ENCODE measurements at places on chromosomes 1 and 21.

- no peak for DNase-seq
These were observed 10.3 kb downstream of the ADGRB2 start for GRCh38 chr1:31753707-31754349.

DNA sequence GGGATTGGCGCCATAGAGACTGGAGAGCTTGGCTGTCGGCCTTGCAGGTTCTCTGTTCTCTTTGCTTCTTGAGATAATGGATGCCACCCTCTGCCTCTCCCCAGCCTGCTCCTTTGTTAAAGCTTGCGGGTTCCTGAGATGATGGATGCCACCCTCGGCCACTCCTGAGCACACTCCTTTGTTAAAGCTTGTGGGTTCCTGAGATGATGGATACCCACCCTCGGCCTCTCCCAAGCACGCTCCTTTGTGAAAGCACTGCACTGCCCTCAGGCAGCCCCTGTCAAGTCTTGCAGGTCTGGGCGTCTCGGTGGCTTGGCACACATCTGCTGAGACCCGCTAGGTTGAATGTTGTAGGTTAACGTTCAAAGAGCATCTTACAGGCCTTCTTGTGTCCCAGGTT, 76.5 kb downstream of the SCCPDH start:
- DNase-seq = no peak

DNA sequence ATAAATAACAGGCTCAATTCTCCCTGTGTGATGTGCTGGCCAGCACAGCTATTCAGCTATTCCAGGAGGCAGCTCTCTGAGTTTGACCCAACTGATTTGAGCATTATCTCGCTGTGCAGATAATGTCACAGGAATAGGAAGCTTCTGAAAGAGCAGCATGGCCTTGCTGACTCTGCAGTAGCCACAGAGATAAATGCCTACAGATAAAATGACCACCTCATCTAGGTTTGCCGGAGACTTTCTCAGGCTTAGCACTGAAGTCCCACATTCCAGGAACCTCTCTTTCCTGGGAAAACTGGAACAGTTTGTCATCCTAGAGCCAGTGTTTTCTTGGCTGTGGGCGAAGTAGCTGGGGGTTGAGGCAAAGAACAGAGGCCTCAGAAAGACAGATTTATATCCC, 98.9 kb downstream of the MRPL39 start:
- DNase-seq = no peak

DNA sequence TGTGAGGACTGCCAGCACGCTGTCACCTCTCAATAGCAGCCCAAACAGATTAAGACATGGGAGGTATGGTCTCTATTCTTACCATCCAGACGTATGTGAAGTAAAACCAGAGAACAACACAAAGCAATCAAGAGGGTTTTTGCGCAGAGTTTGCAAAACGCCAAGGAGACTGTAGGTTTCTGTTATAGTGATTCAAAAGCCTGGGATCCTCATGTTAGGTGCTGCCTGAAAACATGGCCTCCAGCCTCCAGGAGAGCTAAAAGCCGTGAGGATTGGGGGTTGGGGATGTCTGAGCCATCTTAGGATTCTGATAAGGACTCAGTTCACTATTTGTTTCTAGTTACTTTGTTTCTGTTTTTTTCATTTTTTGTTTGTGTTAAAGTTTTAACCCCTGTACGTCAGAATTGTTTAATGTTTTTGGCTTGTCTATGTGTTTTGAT, 4.2 kb upstream of the CCT8 start:
- no peak for DNase-seq

GRCh38 chr1:151811181-151811580, 6.0 kb upstream of the LINGO4 start:
- no peak for DNase-seq

DNA sequence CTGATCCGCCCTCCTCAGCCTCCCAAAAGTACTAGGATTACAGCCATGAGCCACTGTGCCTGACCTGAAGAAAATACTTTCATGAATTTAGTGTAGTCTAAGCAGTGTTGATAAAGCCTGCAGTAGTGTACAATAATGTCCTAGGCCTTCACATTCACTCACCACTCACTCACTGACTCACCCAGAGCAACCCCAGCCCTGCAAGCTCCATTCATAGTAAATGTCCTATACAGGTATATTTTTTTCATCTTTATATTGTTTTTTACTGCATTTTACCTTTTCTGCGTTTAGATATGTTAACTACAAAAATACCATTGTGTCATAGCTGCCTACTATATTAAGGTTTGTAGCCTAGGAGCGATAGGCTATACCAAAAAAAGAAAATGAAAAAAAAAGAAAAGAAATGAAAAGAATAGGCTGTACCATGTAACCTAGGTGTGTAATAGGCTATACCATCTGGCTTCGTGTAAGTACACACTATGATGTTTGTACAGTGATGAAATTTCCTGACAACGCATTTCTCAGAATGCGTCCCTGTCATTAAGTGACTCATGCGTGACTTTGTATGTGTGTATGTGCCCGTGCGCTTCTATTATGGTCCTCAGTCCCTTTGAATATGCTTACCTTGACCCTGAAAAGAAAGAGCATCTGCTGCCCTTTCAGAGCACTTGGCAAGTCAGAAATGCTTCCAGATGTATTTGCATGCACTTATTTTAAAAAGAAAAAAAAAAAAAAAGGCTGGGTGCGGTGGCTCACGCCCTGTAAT, 9.2 kb upstream of the SLAMF8 start:
- no peak for DNase-seq

GRCh38 chr1:115978292-115978941, 2.1 kb downstream of the SLC22A15 start:
- no peak for DNase-seq

- no peak for DNase-seq
These were observed 50.4 kb upstream of the SOD1 start for GRCh38 chr21:31609081-31609480.

GRCh38 chr1:4587721-4588120, 66.7 kb upstream of the AJAP1 start:
- no peak for DNase-seq

- no peak for DNase-seq
These were observed 31.1 kb upstream of the SRP9 start for GRCh38 chr1:225746361-225747179.

DNA sequence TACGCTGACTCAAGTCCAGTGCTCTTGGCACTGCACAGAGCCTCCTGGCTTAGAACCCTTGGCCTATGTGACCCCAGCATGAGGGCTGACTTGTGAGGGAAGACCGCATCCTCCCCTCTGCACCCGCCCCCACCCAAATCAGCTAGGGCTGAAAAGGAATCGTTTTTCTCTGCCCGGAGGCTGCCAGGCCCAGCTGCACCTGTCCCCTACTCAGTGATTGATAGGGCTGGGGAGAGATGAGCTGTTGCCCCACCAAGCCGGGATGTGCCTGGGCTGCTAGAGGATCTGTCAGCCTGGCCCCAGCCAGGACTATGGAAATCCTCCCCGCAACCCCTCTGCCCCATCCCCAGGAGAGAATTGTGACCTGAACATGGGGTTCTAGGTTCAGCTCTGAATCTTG, 20.6 kb downstream of the MYOG start:
- no peak for DNase-seq

DNA sequence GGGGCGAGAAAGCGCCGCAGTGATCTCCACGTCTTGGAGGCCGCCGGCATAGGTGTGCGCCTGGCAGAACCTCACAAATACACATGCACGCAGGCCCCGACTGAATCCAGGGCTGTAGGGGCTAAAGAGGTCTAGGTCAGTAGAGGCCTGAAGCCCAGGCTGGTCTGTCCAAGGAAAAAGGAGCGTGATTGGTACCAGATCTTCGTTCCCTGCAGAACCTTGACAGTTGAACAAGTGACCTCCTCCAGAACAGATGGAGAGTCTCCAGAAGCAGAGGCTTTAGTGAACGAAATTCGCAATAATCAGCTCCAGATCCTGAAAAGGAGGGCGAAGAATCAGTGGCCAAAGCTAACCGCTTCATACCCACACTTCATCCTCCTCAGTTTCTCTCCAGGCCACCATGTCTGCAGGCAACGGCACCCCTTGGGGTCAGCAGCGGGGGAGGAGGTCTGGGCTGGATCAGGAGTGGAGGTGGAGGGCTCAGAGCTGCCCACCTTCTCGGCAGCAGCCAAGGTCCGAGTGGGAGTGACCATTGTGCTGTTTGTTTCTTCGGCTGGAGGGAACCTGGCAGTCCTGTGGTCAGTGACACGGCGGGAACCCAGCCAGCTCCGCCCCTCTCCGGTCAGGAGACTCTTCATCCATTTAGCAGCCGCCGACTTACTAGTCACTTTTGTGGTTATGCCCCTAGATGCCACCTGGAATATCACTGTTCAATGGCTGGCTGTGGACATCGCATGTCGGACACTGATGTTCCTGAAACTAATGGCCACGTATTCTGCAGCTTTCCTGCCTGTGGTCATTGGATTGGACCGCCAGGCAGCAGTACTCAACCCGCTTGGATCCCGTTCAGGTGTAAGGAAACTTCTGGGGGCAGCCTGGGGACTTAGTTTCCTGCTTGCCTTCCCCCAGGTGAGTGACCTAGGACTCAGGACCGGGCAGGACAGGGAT, 749 bp upstream of the PEX11B start:
- DNase-seq = no peak

All from activated naive CD4-positive, alpha-beta T cell (primary cell).